RPMI8226 (cell line): ENCODE measurements at places on chromosomes 1 and 21.

- no peak for DNase-seq
Observed at GRCh38 chr1:203049576-203050180, 23.4 kb downstream of the PPFIA4 start.

DNA sequence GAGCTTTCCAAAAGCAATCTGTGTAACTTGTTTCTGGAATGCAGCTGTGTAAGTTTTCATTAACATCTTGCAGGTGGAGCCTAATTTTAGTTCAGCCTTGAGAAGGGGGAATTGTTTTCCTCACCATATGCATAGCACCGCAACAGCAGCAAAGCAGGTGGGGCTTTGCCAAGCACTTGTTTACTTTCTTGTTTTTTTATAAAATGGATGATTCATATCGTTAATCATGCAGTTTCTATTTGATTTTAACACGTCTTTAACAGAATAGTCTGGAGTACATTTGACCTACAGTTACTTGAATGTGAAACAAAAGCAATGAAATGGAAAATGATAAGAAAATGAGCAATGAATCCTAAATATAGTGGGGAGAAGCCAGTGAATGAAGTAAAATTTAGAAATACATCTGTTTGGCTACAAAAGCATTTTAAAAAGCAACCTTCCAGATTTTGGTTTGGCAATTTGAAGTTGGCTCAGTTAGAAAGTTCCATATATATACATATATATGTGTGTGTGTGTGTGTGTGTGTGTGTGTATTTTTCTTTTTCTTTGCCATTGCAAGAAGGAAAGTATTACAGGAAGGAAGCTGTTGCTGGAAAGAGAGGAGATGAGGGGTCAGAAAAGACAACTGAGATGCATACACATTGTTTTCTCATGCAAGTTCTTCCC is 119.0 kb upstream of the ADGRL2 start:
- DNase-seq, result peak; percentile 27

- no peak for DNase-seq
Observed at GRCh38 chr21:35461700-35462099, 412.6 kb upstream of the RUNX1 start.

- DNase-seq, result no peak
Observed at GRCh38 chr1:116962987-116963639, 38.4 kb upstream of the CD101 start.

GRCh38 chr1:238248356-238248755 is 357.6 kb upstream of the ZP4 start:
- no peak for DNase-seq

DNA sequence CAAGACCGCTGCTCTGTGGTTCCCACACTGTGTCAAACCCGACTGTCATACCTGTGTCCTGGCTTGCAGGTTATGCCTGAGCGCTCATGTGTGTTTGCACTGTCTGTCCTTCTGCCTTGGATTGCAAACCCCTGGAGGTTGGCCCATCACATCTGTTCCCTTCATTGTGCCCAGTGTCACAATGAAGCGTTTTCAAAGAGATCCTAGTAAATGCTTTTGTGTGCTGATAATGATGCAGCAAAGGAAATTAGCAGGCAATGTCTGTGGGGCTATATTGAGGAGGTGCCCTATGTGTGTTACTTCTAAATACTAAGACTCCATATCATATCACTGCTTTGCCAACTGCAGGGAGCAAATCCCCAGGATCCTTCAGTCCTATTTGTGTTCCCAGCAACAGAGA is 424.4 kb upstream of the NFIA start:
- DNase-seq, result no peak

DNA sequence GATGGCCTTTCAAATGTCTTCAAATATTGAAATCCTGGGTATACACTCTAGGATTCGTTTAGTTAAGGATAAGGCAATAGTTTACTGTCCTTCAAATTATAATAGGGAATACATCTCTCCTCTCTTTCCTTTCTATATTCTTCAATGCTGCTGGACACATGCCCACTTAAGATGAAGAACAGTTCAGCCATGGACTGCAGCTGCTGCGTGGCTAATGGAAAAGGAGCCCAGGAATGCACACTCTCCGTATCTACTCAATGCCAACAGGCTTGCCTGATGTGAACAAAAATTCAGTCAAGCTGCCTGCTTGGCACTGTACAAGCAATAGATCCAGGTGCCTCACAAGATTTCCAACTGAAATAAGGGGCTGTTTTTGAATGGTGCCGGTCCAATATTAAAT is 321.2 kb upstream of the LYPLAL1 start:
- no peak for DNase-seq

GRCh38 chr1:10891091-10891490 is 94.6 kb upstream of the CASZ1 start:
- no peak for DNase-seq

- no peak for DNase-seq
Observed at GRCh38 chr1:27405074-27405473, 12.7 kb downstream of the GPR3 start.

DNA sequence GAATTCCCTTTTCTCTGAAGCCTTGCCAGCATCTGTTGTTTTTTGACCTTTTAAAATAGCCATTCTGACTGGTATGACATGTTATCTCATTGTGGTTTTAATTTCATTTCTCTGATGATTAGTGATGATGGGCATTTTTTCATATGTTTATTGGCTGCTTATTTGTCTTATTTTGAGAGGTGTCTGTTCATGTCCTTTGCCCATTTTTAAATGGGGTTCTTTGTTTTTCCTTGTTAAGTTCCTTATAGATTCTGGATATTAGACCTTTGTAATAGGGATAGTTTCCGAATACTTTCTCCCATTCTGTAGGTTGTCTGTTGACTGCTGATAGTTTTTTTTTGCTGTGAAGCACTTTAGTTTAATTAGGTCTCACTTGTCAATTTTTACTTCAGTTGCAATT is 54.0 kb upstream of the C1orf185 start:
- no peak for DNase-seq

DNA sequence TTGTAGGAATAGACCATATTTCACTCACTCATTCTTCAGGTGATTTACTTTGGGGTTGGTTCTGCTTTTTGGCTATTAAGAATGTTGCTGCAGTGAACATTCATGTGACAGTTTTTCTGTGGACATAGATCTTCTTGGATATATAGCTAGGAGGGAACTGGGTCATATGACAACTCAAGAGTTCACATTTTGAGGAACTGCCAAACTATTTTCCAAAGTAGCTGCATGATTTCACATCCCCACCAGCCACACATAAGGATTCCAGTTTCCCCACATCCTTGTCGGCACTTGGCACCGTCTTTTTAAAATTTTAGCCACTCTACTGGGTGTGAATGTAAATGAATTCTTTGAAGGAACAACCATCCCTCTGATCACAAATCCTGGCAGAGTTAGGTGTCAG is 126.0 kb downstream of the PRDM2 start:
- DNase-seq, result no peak

DNA sequence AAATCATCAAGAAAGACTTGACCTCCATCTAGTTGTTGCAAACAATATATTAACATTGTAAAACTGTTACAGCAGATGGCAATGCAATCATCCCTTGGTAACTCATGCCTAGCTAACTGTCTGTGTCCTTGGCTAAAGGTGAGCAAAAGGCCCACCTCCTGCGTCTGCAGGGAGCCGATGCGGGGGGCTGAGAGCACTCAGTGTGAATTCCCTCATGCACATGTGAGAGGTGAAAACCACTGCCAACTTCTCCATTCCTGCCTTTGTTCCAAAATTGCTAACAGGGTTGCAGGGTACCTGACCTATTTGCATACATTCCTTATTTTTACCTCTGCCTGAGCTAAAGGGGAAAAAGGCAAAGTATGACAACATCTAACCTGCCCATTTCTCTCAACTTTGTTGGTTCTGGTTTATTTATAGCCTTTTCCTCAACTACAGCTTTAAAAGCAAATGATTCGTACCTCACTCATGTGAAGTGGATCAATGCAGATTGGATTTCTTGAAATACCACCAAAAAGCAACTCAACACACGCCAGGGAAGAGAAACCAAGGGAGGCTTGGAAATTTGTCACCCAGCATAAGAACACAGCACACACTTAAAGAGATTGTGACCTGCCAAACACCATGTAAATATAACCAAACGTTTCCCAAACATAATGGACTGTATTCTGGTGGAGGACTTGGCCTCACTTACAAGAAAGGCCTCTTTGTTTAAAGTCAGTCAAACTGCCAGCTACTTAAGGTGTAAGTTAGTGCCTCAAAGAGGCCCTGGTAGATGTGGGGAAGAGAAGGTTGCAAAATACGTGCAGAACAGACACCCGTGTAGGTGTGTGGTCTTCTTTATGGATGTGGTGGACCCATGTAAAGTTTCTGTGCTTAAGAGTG is 651.0 kb downstream of the SMYD3 start:
- DNase-seq, result no peak

DNA sequence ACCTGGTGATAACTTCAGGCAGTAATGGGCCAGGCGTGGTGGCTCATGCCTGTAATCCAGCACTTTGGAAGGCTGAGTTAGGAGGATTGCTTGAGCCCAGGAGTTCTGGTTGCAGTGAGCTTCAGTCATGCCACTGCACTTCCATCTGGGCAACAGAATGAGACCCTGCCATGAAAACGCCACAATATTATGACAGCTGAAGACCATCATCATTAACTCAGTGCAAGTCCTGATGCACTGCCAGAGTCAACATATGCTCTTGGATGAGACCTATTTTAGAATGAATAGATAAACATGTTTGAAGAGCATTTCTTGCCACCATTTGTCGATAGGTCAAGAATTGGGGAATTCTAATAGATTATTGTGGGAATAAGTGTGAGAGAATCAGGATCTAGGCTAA is 26.4 kb downstream of the HENMT1 start:
- DNase-seq, result no peak

- no peak for DNase-seq
Observed at GRCh38 chr21:16169779-16170178, 440.0 kb downstream of the USP25 start.

GRCh38 chr1:8889925-8890785 is 11.7 kb upstream of the ENO1 start:
- DNase-seq, result peak; percentile 56

DNA sequence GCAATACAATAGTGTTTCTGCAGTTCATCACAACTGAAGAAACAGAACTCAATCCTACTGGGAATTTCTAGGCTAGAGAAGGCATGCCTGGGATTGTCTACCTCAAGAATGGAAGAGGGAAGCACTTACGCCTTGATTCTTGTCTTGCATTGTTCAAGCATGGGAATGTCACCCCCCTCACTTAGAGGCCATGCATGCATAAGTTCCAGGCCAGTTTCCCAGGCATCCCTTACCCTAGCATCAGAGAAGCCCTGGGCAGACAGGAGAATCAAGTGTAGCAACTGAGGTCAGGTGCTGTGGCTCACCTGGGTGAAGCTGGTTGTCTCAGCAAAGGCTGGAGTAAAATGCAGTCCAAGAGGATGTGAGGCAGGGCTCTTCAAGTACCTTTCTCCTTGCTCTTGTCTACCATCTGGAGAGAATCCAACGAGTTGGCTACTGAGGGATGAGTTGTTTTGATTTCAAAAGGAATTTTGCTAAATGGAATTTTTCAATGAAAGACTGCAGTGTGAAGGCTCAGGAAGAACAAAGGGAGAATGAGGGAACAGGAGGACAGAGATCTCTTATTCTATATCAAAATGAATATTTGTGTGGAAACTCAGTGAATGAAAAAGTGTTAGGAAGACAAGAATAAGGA is 174.3 kb downstream of the NEK7 start:
- DNase-seq, result no peak

- no peak for DNase-seq
Observed at GRCh38 chr1:25844536-25845337, 14.5 kb downstream of the AUNIP start.

DNA sequence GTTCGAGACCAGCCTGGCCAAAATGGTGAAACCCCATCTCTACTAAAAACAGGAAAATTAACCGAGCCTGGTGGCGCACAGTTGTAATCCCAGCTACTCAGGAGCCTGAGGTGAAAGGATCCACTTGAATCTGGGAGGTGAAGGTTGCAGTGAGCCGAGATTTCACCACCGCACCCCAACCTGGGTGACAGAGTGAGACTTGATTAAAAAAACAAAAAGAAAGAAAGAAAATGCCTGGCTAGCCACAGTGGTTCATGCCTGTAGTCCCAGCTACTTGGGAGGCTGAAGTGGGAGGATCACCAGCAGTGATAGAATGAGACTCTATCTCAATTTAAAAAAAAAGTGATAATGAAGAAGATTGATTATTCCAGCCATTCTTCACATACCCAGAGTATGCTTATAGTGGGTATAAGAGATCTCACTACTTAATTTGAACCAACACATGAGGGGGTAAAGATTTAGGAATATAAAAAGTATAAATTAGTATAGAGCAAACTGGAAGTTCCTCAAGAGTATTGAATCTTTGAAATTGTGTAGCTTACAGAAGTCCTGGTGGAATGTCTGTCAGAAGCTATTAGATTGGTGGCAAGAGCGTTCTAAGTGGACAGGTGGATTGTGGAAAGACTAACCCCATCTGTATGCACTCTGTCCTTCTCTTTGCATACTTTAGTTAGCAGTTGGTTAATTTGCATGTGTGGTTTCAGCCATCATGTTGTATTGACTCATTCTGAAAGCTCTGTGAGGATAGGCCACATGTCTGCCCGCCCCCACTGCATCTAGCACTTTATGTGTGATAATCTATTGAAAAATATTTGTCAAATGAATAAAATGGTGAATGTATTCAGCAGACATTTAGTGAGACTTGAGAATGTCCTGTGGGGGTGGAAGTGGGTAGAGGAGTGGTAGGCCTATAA is 25.0 kb downstream of the RLF start:
- no peak for DNase-seq

- no peak for DNase-seq
Observed at GRCh38 chr1:68485431-68486022, 11.4 kb downstream of the DEPDC1 start.

- no peak for DNase-seq
Observed at GRCh38 chr1:207578796-207579435, 66.0 kb upstream of the CR1L start.

- no peak for DNase-seq
Observed at GRCh38 chr1:205142102-205142469, 20.3 kb upstream of the RBBP5 start.

GRCh38 chr1:105556266-105556665 is 1500.2 kb upstream of the PRMT6 start:
- no peak for DNase-seq

- DNase-seq, result peak; percentile 42
Observed at GRCh38 chr1:225460737-225461532, 33.1 kb upstream of the LBR start.

DNA sequence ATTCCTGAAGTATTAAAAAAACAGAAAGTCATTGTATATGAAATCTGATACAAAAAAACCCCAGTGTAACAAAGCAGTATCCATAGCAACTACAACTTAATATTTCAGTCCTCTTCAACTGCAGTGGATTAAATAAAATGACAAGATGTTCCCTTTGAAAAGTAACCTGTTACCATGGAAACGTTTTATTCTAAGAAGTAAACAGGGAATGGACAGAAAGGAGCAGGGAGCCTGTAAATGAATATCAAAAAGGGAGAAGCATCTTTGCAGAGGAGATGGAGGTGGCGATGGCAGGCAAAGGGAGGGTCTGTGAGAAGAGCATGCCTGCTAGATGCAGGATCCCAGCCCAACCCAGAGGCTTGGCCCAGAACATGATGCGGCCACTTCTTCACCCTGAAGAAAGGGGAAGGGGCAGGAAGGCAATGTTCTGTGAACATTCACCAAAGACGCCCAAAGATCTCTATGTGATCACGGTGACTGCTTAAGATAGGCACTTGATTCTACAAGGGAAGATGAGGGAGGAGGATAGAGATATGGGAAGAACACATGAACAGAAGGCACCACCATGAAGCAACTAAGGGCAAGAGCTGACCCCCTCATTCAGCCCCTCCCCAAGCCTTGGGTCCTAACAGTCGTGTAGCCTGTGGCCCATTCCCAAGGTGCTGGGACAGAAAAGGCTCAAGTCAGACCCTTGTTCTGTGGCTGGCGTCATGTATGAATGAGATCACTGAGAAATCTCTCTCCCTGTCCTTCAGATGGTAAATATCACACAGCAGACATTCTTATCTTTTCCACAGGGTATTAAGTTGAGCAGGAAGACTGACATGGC is 200.0 kb downstream of the SLC45A1 start:
- no peak for DNase-seq
